ENCODE measurements at places on chromosomes 6 and 20.

DNA sequence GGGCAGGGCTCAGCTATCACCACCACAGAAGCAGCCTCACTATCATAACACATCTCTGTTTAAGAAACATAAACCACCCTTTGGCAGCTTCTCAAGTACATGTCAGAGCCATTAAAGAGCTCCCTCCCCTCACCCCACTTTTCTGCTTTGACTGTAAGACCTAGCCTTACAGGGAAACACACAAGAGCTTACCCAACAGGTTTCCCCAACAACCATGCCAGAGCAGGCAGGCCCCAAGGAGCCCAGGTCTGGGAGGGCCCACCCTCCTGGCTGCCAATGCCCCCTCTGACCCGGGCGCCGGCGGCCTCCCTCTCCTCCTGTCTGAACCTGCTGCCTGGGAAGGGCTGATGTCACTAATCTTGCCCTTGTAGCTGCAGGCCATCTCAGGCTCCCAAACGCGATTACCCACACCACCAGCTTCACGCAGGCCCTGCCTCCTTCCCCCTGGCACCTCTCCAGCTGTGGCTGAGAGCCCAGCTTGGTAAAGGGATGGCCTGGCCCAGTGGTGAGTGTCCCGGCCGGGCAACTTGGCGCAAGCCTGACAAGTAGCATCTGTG is 402.0 kb downstream of the MAFB start:
- no peak overlapping the region for H3K4me3 ChIP-seq
- H3K36me3 ChIP-seq: no peaks in the 10 kb centered on the region
- H3K4me1 ChIP-seq: no peaks in the 10 kb centered on the region
- no peak overlapping the region for H3K27ac ChIP-seq

DNA sequence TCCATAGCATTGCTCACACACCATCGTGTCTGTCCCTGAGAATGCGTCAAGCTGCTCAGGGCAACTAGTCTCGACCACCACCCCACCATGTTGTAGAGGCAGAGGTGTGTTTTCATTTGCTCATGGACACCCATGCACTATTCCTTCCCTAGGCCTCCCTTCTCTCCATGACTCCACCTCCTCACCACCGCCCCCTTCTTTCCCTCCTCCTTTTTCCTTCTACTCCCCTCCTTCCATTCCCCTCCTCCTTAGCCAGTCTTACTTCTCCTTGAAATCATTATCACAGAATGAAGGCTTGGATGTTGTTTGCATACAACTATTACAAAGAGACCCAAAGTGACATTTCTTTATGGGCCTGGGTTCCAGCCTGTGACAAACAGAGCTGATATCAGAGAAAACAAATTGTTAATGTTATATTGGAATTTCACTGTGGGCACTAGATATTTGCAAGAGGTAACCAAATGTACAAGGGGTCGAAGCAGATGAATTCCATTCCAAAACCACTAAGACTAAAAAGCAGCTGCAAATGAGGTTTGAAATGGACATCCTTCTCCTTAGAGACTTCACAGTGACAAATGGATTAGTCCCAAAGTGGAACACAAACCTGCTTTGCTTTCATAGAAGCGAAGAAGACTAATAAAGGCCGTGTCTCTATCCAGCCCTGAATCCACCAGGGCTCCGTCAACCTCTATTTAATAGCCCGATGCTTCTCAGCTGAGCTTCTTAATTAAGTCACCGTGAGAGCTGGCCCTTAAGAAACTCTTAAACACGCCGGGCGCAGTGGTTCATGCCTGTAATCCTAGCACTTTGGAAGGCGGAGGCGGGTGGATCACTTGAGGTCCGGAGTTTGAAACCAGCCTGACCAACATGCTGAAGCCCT is 275.8 kb upstream of the SULF2 start:
- no peaks in the 10 kb centered on the region for H3K4me1 ChIP-seq
- H3K36me3 ChIP-seq: no peaks in the 10 kb centered on the region
- no peak overlapping the region for H3K27ac ChIP-seq
- H3K4me3 ChIP-seq: no peak overlapping the region

DNA sequence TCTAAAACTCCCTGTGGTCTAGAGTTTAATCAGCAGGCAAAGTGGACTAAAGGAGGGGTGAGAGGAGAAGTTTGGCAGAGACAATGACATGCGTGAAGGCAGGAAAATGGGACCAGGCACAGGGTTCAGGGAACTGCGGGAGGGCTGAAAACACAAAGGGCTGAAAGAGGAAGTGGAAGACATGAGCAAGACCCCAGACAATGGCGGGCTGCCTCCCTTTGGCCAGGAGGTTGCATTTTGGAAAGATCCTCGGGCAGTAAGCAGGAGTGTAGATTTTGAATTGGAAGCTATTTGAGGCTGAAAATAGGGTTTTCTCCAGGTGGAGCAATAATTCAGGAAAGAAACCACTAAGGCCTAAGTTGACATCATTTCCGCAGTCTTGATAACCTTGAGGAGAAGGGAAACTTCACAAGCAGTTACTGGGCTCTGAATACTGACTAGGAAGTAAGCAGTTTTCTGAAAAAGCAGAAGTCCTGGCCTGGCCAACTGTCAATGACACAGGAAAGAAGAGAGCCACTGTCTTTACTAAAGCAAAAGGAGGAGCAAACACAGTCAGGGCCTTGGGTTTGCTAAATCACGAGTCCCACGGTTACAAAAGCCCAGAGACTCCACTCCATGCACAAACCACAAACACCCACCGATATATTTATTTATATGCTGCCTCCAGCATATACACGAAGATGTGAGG is 3.4 kb downstream of the LY86 start:
- DNase-seq: no peak
- H3K36me3 ChIP-seq: no peaks in the 10 kb centered on the region
- H3K27me3 ChIP-seq: no peaks in the 10 kb centered on the region

- H3K4me3 ChIP-seq: no peak overlapping the region
- H3K27ac ChIP-seq: no peak overlapping the region
- no peaks in the 10 kb centered on the region for H3K27me3 ChIP-seq
- DNase-seq: no peak
- H3K36me3 ChIP-seq: no peaks in the 10 kb centered on the region
Measured at GRCh38 chr6:124234801-124235200, 431.1 kb downstream of the NKAIN2 start.

GRCh38 chr6:26124781-26125685 is 37.8 kb downstream of the HFE start:
- peak; percentile 51 for DNase-seq
- H3K4me1 ChIP-seq: peaks cover 21% of the 10 kb centered on the region
- peak overlapping the region; percentile 86 for H3K27ac ChIP-seq
- H3K36me3 ChIP-seq: no peaks in the 10 kb centered on the region

GRCh38 chr6:20173833-20174792 is 38.2 kb downstream of the MBOAT1 start:
- no peaks in the 10 kb centered on the region for H3K4me1 ChIP-seq
- no peak overlapping the region for H3K4me3 ChIP-seq
- H3K27ac ChIP-seq: no peak overlapping the region
- no peaks in the 10 kb centered on the region for H3K36me3 ChIP-seq

- DNase-seq: no peak
- H3K4me3 ChIP-seq: no peak overlapping the region
- H3K27me3 ChIP-seq: no peaks in the 10 kb centered on the region
- H3K4me1 ChIP-seq: no peaks in the 10 kb centered on the region
- H3K27ac ChIP-seq: no peak overlapping the region
Measured at GRCh38 chr20:58864346-58864745, 11.8 kb downstream of the GNAS start.

GRCh38 chr20:32411955-32412706 is 54.0 kb downstream of the ASXL1 start:
- no peak for DNase-seq
- H3K4me3 ChIP-seq: no peak overlapping the region
- no peaks in the 10 kb centered on the region for H3K36me3 ChIP-seq
- no peak overlapping the region for H3K27ac ChIP-seq

DNA sequence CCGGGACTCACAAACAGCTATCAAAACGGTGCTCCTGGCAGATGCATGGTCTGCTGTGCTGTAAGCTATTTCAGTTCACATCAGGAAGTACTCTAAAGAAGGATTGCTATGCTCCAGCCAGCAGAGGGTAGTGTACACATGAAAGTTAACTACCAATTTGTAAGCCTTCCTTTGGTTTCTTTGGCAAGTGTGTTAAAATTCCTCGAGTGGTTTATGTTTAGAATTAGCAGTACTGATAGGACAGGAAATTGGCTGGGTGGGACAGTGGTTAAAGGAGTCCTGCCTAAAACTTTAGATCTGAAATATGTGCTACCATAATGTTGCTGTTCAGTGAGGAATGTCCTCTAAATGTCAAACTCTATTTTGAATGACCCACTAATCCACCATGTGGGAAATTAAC is 47.4 kb downstream of the TRMT11 start:
- DNase-seq: no peak
- H3K36me3 ChIP-seq: no peaks in the 10 kb centered on the region
- H3K4me1 ChIP-seq: no peaks in the 10 kb centered on the region
- H3K4me3 ChIP-seq: no peak overlapping the region
- H3K27ac ChIP-seq: no peak overlapping the region

- no peak for DNase-seq
- H3K27ac ChIP-seq: no peak overlapping the region
Measured at GRCh38 chr6:109834131-109834530, 143.0 kb downstream of the FIG4 start.

- no peak overlapping the region for H3K4me3 ChIP-seq
- H3K27ac ChIP-seq: no peak overlapping the region
- DNase-seq: no peak
- H3K27me3 ChIP-seq: no peaks in the 10 kb centered on the region
- H3K4me1 ChIP-seq: no peaks in the 10 kb centered on the region
- H3K36me3 ChIP-seq: no peaks in the 10 kb centered on the region
Measured at GRCh38 chr6:10030942-10031537, 383.8 kb downstream of the TFAP2A start.

DNA sequence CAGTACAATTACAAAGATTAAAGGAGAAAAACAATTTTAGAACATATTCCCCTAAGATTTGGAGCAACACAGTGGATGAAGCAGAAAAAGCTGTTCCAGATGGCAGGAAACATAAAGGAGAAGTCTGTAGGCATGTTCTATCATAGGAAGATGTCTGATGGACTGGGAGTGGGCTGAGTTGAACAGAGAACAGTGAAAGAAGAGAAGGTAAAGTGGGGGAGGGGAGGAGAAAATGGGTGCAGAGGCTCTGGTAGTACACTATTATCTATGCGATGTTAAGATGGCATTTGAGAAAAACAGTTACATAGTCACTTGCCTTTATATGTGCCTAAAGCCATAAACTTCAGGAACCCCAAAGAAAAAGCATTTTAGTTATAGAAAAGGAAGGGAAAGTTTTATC is 4.2 kb upstream of the PHIP start:
- H3K27ac ChIP-seq: no peak overlapping the region
- H3K27me3 ChIP-seq: no peaks in the 10 kb centered on the region
- H3K4me3 ChIP-seq: no peak overlapping the region
- no peaks in the 10 kb centered on the region for H3K4me1 ChIP-seq
- DNase-seq: no peak

GRCh38 chr20:48105526-48105925 is 320.2 kb upstream of the SULF2 start:
- H3K4me3 ChIP-seq: no peak overlapping the region
- no peaks in the 10 kb centered on the region for H3K36me3 ChIP-seq
- H3K27ac ChIP-seq: no peak overlapping the region
- DNase-seq: no peak

- no peaks in the 10 kb centered on the region for H3K27me3 ChIP-seq
- no peaks in the 10 kb centered on the region for H3K36me3 ChIP-seq
- no peaks in the 10 kb centered on the region for H3K4me1 ChIP-seq
- H3K4me3 ChIP-seq: no peak overlapping the region
- no peak overlapping the region for H3K27ac ChIP-seq
Measured at GRCh38 chr20:22489626-22490286, 94.6 kb downstream of the FOXA2 start.

- DNase-seq: no peak
- no peak overlapping the region for H3K27ac ChIP-seq
- H3K36me3 ChIP-seq: no peaks in the 10 kb centered on the region
- no peaks in the 10 kb centered on the region for H3K4me1 ChIP-seq
- H3K4me3 ChIP-seq: no peak overlapping the region
Measured at GRCh38 chr6:147287869-147288271, 83.7 kb downstream of the STXBP5 start.

- no peak overlapping the region for H3K27ac ChIP-seq
- H3K4me1 ChIP-seq: no peaks in the 10 kb centered on the region
- H3K36me3 ChIP-seq: no peaks in the 10 kb centered on the region
- no peak for DNase-seq
- peaks cover 16% of the 10 kb centered on the region for H3K27me3 ChIP-seq
- peak overlapping the region; percentile 59 for H3K4me3 ChIP-seq
Measured at GRCh38 chr6:6546318-6547109, 42.0 kb upstream of the LY86 start.

- DNase-seq: no peak
- H3K27me3 ChIP-seq: peaks cover 1% of the 10 kb centered on the region
- no peak overlapping the region for H3K4me3 ChIP-seq
- no peak overlapping the region for H3K27ac ChIP-seq
- no peaks in the 10 kb centered on the region for H3K36me3 ChIP-seq
Measured at GRCh38 chr6:26336355-26337198, 28.4 kb upstream of the BTN3A2 start.

GRCh38 chr6:97813889-97814567 is 531.0 kb upstream of the MMS22L start:
- no peaks in the 10 kb centered on the region for H3K36me3 ChIP-seq
- no peak for DNase-seq
- H3K4me3 ChIP-seq: no peak overlapping the region
- H3K4me1 ChIP-seq: no peaks in the 10 kb centered on the region

DNA sequence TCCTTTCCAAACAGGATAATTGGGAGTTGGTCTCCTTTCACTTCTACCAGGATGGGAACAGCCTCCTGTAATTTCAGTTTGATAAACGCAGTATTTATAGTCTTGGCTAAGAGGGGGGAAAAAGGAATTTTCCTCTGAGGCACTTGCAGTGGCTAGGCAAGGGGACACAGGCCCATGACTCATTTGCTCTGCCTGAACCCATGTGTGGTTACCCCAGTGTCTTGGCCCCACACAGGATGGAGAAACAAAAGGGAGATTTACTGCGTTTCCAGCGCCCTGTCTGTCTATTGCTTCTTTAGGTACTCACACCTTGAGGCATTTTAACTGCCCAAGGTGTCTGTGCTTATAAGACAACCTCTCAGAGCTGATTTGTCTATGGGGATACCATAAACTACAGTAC is 74.8 kb upstream of the NEDD9 start:
- no peaks in the 10 kb centered on the region for H3K27me3 ChIP-seq
- H3K4me3 ChIP-seq: no peak overlapping the region
- peaks cover 28% of the 10 kb centered on the region for H3K36me3 ChIP-seq
- no peak overlapping the region for H3K27ac ChIP-seq

GRCh38 chr6:32975886-32976285 is 7.5 kb downstream of the BRD2 start:
- H3K27me3 ChIP-seq: no peaks in the 10 kb centered on the region
- H3K4me1 ChIP-seq: peaks cover 32% of the 10 kb centered on the region
- DNase-seq: no peak
- H3K4me3 ChIP-seq: no peak overlapping the region
- peaks cover 60% of the 10 kb centered on the region for H3K36me3 ChIP-seq

- no peaks in the 10 kb centered on the region for H3K36me3 ChIP-seq
- DNase-seq: peak; percentile 0
- H3K4me1 ChIP-seq: no peaks in the 10 kb centered on the region
- H3K27me3 ChIP-seq: peaks cover 5% of the 10 kb centered on the region
- H3K27ac ChIP-seq: no peak overlapping the region
Measured at GRCh38 chr6:96836631-96837080, 621 bp downstream of the GPR63 start.

GRCh38 chr6:53829698-53830221 is 35.0 kb downstream of the LRRC1 start:
- H3K27ac ChIP-seq: no peak overlapping the region
- no peak overlapping the region for H3K4me3 ChIP-seq
- DNase-seq: no peak
- no peaks in the 10 kb centered on the region for H3K4me1 ChIP-seq

- DNase-seq: no peak
- H3K4me3 ChIP-seq: no peak overlapping the region
- H3K27ac ChIP-seq: no peak overlapping the region
- H3K4me1 ChIP-seq: no peaks in the 10 kb centered on the region
Measured at GRCh38 chr20:25281541-25281991, 33.7 kb downstream of the PYGB start.
